ENCODE measurements at places on chromosomes 1 and 21. TPM values are rescaled to one million over a fixed set of nuclear protein-coding genes. Genes with fewer than 3 reads are reported as not detected.

The LRRC7 gene
- total RNA-seq: 0.14 TPM

The PGLYRP4 gene
- total RNA-seq: not detected

The OVAAL gene
- total RNA-seq: not detected

The EXTL1 gene
- total RNA-seq: 39.9 TPM

All from astrocyte (in vitro differentiated cells and primary cell).